Activated T-cell treated with anti-CD3 and anti-CD28 coated beads, Interleukin-2, amount 50 U/mL, for 48 hours (primary cell): ENCODE measurements at places on chromosomes 4 and X.

- no peak for DNase-seq
Observed at GRCh38 chrX:110089656-110090403, 86.9 kb downstream of the TMEM164 start.

- DNase-seq: no peak
Observed at GRCh38 chrX:113399506-113400192, 559.0 kb upstream of the AMOT start.

- peak; percentile 61 for DNase-seq
Observed at GRCh38 chrX:78123190-78123589, 16.3 kb downstream of the TAF9B start.

DNA sequence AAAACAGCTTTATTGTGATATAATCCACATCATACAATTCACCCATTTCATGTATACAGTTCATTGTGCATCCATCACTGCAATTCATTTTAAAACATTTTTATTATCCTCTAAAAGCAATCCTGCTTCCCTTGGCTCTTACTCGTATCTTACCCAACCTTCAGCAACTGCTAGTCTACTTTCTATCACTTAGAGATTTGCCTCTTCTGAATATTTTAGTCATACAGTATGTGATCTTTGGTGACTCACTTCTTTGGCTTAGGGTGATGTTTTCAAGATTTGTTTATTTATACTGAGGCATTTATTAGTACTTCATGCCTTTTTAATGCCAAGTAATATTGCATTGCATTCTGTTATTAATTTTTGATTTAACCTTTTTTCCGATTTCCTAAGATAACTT, 15.0 kb upstream of the MSMO1 start:
- no peak for DNase-seq

GRCh38 chrX:13843150-13843721, 26.3 kb upstream of the GPM6B start:
- DNase-seq: no peak
